Suppressor macrophage treated with lipopolysaccharide for 4 hours (primary cell): ENCODE measurements at places on chromosomes 1 and 21.

DNA sequence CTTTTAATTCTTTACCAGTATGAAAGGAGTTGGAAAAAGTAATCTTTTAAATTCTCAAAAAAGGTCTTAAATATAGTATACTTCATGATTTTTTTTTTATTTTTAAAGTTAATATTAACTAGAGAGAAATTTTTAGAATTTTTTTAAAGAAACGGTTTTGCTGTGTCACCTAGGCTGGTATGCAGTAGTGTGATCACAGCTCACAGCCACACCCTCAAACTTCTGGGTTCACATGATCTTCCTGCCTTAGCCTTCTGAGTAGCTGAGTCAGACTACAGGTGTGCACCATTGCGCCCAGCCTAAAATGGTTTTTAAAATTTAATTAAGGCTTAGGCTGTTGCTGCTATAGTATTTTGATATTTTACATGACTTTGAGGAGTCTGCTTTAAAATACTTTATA lies 52.4 kb downstream of the TLCD4 start:
- DNase-seq, result no peak

- peak; percentile 11 for DNase-seq
Observed at GRCh38 chr1:52054496-52055065, 410 bp downstream of the TXNDC12 start.

- no peak for DNase-seq
Observed at GRCh38 chr21:32331444-32332305, 33.0 kb downstream of the MRAP start.

GRCh38 chr1:154095456-154096060 lies 59.3 kb downstream of the NUP210L start:
- peak; percentile 9 for DNase-seq

GRCh38 chr21:45909238-45909988 lies 72.2 kb upstream of the COL6A1 start:
- DNase-seq, result no peak

DNA sequence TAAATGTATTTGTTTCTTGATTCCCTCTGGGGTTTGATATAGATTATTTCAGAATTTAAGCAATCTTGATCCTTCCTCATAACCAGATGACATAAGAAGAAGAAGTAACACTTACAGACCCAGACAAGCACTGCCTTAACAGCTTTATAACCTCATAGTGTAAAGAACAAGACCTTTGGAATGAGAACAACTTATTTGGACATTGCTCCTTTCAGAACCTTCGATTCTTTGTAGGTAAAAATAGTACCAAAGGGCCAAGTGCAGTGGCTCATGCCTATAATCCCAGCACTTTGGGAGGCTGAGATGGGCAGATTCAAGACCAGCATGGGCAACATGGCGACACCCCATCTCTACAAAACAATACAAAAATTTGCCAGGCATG lies 15.0 kb downstream of the TM2D1 start:
- DNase-seq, result no peak

DNA sequence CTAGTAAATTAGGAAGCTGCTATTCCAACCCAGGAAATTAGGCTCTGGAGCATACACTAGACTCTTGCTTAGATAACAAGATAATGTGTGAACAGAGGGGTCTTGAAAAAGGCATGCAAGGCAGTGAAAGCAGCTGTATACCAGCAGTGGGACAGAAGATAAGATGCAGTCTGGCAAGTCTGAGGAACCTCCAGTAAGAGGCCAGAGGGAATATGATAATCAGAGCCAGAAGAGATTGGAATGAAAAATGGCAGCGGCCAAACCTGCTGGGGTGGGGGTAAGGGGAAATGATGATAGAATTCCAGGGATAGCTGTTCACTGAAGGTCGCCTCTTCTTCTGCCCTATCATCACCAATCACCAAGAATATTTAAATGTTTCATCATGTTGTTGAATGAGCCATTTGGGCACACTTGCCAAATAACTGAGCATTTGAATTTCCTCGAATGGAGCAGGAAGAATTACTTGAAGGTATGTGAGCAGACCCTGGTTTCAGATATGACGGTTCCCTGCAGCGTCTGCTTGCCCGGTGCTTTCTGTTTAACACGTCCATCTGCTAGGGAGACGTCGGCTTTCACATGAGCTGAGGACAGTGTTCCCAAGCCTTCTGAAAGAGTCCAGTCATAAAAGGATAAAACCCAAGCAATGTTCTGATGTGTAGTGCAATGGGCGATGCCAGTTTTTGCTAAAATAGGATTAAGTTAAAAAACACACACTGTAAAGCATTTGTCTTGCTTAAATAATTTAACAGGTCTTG lies 173.3 kb downstream of the RWDD3 start:
- no peak for DNase-seq

DNA sequence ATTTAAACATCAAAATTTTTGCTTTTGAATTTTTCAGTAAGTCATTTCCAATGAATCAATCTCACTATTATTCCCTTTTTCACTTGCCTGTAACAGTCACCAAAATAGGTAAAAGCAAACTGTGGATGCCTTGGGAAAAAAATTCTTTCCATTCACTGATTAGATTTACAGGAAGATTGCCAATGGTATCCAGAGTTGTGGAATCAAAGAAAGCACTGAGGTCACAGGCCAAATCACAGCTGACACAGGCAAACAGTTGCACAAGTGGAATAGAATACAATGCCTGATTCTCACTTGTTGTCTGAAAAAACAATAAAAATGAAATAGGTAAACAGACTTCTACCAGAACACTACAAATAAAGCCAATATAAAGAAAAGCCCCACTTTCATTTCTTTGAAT lies 48.4 kb downstream of the LTN1 start:
- no peak for DNase-seq

DNA sequence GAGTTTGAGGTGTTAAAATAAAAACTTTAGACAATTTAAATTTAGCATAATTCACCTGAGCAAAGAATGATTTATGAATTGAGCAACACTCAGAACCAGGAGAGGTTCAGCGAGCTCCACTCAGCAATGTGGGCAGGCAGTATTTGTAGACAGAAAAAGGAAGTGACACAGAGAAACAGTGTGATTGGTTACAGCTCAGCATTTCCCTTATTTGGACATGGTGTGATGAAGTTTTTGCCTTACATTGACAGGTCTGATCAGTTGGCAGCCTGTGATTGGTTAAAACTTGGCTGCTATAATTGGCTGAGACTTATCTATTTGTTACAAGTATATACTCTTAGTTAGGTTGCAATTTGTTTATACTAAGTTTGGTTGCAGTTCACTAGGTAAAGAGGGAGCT lies 621.2 kb upstream of the PRMT6 start:
- no peak for DNase-seq

DNA sequence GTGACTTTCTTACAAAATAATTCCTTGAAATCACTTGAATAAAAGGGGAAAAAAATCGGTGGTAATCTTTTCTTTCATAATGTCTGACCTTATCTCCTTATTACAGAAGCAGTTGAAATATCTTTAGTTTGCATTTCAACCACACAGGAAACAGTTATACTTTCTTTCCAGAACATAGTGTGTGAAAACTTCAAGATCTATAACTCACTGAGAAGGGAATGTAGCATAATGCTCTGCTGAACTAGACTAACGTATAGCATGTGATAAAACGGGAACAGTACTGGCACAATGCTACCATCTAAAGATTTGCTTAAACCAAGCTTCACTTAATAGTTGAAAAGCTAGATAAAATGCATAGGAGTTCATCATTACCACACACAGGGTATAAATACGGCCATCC lies 45.0 kb downstream of the VAV3 start:
- peak; percentile 16 for DNase-seq

DNA sequence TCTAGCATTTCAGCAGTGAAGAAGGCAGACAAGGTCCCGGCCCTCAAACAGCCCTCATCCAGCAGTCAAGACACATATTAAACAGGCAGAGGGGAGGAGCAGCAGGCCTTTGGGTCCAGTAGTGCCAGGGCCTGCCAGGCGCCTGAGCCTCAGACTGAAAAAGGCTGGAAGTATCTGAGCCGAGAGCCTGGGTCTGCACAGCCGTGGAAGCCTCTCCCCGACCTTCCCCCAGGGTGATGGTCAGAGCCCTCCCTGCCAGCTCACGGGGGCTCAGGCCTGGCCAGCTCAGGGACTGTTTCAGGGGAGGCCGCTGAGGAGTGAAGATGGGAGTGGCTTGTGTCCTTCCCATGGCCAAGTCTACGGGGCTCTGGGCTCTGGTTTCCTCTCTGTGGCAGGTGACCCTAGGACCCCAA lies 565.2 kb downstream of the PTPRU start:
- DNase-seq, result no peak

- no peak for DNase-seq
Observed at GRCh38 chr21:19076031-19076430, 672.4 kb upstream of the TMPRSS15 start.

DNA sequence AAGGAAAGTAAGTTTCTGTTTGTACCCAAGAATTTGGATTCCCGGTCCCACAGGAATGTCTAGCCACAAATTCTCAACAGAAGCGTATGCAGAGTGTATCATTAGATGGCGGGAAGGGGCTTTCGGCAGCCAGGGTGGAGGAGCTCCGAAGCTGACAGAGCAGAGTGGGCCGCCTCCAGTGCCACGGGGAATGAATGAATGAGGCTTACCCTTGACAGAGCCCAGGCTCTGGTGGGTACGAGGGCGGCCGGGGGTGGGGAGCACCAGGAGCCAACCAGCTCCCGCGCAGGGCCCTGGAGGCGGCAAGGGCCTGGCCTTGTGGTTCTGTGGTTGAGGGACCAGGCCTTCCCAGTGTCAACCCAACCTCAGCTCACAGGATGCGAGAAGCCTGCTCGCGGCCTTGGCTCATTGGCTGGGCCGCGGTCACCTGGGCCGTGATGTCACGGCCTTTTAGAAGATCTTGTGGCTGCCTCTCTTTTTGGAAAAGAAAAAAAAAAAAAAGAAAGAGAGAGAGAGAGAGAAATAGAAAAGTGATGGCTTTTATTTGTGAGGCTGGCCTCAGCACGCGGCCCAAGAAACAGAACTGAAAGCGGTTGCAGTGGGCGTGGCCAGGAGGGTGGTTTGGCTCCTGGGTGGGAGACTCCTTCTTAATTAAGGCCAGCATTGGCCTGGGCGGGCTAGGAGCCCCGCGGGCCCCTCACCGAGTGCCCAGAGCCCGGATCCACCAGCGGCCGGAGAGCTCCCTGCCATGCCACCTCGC lies 34.9 kb upstream of the RUNX3 start:
- DNase-seq, result peak; percentile 80
